ENCODE measurements at places on chromosomes 7 and 10.
A peak's percentile ranks its signal among the peaks of the same experiment; 100 is the strongest.

- no peak for DNase-seq
Measured at GRCh38 chr10:61136139-61136538, 192.2 kb upstream of the RHOBTB1 start.

DNA sequence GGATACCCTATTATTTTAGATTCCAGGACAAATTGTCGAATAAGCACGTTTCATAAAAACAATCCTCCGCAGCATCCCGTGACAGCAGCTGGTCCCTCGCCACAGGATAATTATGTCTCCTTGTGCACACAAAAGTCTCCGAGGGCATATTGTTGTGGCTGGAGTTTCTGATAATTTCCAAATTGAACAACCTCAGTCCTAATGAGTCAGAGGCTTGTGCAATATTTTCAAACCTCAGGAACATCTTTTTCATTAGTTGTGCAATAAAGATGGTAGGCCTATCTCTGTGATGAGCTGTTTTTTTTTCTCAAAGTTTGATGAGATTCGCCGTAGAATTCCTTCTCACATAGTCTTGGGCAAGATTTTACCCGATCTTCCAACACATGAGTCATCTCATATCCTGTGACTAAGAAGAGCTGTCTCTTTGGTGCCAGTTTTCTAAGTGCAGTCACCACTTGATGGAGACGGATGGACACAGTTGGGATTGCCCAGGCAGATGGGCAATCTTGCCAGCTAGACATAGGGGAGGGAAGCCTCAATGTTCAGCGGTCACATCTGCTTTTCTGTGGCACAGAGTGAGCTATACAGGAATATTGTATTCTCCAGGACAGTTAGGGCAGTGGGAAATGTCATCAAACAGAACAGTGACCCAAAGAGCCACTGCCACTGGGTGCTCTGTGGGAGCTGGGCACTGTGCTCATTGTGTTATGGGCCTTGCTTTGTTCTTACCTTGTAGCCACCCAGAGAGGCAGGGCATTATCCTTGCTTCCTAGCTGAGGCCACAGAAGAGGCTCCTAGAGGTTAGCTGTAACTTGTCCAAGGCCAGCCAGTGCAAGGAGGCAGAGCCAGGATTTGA is 7.8 kb downstream of the HTRA1 start:
- DNase-seq, result peak; percentile 45

- DNase-seq, result no peak
Measured at GRCh38 chr10:44972874-44973306, 5.7 kb downstream of the DEPP1 start.

DNA sequence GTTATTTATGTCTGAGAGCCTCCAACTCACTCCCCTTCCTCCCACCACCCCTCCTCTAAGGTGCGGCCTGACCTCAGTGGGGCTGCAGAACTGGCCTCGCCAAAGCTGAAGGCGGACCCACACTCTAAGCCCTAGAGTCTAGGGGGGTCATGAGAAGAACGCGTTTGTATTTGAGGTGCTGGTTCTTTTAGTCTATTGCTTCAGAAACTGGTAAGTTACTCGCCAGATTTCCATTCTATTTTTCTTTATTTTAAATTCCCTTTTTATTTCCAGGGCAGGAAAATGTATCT is 357.5 kb downstream of the DNAJB6 start:
- no peak for DNase-seq

GRCh38 chr7:3493499-3493898 is 192.4 kb downstream of the SDK1 start:
- DNase-seq, result no peak

DNA sequence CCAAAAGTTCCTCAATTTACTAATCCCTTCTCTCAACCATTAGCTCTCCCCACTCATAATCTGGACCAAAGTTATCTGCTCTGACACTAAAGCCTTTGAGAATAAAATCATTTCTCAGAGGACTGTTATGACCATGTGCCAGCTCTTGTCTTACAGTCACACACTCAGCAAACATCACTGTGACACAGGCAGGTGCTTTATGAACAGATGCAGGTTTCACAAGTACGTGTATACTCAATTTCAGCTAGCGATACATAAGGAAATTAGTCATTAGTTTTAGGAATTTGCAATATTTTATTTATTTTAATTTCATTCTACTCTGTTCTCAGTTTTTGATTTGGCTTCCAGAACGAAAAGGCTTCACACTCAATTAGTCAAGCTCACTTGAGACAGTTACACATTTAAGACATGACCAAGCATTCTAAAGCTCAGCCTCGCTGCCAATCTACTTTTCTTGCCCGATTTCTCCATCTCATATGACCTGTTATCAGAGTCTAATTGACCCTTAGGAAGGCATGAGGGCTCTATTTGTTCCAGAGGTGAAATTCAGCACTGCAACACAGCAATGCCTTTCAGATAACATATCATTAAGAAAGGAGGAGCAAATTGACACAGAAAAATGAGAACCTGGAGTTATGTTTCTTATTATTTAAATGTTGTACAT is 76.8 kb downstream of the TFEC start:
- DNase-seq, result no peak

DNA sequence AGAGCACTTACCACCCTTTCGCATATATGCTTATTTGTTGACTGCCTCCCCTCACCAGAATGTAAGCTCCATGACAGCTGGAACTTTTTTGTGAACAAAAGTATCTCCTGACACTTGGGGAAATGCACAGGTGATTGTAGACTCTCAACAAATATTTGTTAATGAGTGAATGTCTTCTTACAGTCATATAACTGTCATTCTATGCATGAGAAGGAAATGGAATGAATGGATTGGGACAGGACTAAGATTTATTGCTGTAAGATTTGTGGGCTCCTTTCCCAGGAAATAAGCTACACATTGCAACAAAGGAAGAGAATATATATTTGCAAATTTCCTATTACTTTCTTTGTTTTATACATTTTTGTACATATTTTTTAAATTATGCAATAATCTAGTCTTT is 48.5 kb downstream of the FEZF1 start:
- no peak for DNase-seq

GRCh38 chr10:101069441-101069840 is 7.7 kb downstream of the KAZALD1 start:
- no peak for DNase-seq

- DNase-seq, result peak; percentile 35
Measured at GRCh38 chr10:62037166-62037831, 135.8 kb downstream of the ARID5B start.

DNA sequence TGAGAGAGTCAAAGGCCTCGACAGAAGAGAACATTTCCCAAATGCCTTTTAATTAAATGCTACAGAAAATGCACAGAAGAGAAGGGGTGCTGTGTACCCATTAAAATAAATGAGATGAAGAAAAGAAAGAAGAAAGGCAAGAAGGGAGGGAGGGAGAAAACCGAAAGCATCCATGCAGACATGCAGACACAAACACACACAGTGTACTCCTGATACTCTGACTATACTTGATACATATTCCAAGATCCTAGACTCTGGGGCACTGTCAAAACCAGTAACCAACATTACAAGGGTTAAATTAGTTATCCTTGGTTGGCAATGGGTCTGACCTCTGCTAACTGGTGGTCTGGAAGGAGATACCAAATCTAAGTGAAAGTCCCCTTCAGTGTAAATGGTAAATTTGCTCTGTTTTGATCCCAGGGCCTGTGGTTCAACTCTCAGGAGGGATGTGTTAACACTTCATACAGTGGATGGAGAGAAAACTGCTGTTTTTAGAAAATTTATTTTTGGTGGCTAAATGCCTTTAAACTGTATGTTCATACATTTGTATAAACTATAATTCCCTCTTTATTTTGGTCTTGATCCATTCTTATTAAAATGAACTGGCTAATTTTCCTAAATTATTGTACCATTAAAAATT is 241.3 kb downstream of the GLI3 start:
- DNase-seq, result no peak

DNA sequence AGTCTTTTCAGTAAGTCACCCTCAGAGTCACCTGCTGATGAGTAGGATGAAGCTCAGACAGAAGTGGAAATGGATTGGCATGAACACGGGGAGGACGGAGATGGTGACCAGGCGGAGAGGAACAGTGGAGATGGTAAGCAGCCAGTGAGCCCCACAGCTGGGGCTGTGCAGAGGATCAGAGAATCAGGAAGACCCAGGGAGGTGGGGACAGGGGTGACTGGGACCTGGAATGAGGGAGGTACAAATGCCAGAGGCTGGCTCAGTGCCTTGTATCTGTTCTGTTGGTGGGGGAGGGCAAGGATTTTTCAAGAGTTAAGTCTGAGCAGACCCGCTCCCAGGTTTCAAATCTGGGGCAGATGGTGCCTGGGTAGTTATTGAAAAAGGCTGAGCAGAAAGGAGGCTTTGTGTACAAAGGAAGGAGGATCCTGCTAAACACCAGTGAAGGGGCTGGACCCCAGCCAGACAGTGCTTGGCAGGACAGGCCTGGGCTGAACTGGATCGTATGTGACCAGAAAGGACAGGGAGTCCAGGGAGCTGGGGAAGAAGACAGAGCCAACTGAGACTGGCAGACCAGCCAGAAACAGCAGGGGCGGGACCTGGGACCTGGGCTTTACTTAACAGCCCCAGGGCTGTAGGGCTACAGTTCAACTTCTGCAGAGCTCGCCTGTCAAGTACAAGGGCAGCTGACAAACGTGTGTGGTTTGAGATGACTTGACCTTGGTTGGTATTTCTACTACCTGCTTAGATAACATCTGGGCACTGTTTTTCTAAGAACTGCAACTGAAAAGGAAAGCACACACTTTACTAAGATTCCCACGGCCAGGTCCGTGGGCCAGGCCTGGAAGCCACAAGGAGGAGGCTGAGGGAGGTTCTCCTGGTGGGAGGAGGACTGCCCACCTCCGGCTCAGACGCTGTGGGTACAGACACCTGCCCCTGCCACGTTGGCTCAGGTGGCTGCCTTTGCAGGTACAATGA is 13.2 kb upstream of the FRMPD2 start:
- peak; percentile 17 for DNase-seq

- no peak for DNase-seq
Measured at GRCh38 chr10:29839826-29840515, 205.2 kb upstream of the SVIL start.

DNA sequence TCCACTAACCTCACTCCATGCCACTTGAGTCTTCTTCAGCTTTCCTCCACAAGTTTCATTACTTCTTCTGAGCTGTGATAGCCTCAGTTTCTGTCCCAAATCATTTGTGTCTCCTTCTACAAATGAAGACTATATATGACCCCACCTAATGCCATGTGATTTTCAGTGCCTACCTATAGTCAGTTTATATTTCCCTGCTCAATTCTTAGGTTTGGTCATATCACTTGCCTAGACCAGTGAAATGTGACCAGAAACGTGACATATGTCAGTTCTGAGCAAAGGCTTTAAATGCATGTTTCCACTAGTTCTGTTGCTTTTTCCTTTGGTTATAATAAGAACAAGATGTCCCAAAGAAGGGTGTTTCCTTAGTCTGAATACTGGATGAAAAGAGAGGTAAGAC is 24.6 kb upstream of the REEP3 start:
- no peak for DNase-seq

DNA sequence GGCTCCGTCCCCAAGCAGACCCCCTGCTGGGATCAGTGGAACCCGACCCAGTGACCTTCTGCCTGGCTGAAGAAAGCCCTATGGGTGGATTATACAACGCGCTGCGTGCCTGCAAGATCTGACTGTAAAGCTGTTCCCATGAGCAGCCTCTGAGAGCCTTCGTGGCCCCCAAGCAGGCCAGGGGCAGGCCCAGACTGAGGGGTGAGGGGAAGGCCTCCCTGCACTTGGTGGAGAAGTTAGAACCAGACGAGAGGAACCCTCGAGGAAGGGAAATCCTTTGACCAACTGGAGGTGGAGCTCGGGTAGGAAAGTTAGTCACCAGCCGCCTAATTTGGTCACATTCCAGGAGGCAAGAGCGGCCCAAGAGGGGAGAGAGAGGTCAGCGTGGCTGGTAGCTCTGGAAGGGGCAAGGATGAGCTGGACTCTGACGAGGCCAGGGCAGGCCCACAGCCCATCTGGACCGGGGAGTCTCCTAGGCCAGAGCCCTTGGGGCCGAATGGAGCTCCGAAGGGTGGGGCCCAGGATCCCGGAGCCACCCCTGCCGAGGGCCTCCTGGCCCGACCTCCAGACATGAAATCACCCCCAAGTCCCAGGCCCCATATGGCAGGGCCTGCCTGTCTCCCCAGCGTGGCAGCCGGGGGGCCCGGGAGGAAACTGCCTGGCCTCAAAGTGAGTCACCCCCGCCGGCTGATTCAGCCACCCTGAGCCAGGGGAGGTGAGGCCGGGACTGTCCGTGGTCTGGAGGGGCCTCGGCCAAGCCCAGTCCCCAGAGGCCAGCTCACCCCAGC is 23.3 kb upstream of the PDGFA start:
- no peak for DNase-seq

GRCh38 chr7:50205011-50205410 is 99.5 kb upstream of the IKZF1 start:
- no peak for DNase-seq

- DNase-seq, result peak; percentile 17
Measured at GRCh38 chr7:80131675-80132435, 2.8 kb upstream of the GNAI1 start.

DNA sequence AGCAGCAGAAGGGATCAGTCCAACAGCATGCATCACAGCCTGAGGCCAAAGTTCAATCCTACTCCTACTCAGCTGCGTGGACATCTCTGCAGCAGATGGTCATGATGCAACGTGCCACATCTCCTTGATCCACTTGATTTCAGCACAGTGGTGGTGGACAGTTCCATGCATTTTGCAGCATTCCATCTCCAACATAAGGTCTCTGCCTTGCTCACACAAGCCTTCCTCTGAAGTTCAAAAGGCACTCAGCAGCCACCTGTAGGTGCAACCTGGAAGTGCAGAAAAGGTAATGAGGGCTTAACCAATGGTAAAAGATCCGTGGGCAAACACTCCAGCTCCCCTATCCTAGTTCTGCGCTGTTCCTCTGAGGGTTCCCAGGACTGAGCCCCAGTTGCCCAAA is 57.5 kb upstream of the CHCHD3 start:
- peak; percentile 47 for DNase-seq

- DNase-seq, result peak; percentile 71
Measured at GRCh38 chr7:91503934-91504555, 239.8 kb downstream of the FZD1 start.

GRCh38 chr7:44802418-44803025 is 6.0 kb downstream of the PPIA start:
- no peak for DNase-seq

DNA sequence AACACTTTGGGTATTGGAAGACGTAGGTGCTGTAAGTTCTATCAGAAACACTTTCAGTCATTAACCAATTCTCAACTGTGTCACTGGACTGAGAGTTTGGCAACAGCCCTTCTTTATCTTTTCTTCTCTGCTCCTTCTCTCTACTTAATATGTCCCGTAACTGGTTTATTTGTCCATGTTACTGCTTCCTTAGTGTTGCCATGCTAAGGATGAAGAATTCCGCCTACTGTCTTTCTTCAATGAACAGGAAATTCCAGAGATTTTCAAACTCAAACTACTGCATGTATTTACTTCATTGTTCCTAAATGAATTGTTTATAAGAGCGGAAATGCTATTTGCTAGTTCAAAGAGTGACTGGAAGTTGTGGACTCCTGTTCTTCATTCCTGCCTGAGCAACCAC is 143.7 kb downstream of the TAX1BP1 start:
- DNase-seq, result no peak

GRCh38 chr10:98321186-98321780 is 53.3 kb upstream of the LOXL4 start:
- no peak for DNase-seq

GRCh38 chr10:34109952-34110702 is 705.0 kb downstream of the PARD3 start:
- no peak for DNase-seq
